Retinal pigment epithelial cell (primary cell): ENCODE measurements at places on chromosomes 12 and 14.

- DNase-seq, result no peak
Measured at GRCh38 chr12:64569923-64570691, 40.2 kb upstream of the RASSF3 start.

- DNase-seq, result no peak
Measured at GRCh38 chr12:12622418-12622817, 10.7 kb downstream of the CREBL2 start.

DNA sequence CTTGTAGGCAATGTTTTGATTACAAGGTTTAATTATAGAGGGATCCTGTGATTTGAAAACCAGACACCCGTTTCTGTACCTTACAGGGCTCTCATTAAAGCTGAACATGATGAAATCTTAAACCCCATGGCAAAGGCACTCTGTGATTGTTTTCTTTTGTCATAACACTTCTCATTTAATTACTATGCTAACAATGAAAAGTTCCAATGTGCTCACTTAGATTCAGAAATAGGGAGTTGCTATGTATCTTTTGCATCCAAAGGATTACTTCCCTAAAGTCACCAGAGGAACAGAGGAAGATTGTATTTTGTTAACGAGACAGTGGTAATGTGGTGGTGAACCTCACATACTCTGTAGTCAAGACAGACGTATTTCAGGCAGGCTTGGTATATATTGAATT lies 81.5 kb upstream of the MYF6 start:
- no peak for DNase-seq

DNA sequence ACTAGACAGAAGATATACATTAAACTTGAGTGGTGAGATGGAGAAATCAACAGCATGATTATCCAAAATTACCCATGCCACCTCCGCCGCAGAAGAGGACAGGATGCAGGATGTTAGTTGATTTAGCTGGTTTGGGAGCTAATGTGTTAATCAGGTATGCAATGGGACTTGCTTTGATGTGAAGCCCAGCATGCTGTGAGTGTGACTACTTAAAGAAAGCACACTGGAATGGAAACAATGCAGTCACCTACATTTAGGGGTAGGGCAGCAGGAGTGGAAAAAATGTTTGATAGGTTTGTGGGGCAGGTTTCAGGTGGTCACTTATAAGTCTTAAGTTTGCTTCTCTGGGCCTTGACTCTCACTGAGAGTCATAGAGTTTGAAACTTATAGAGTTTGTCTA lies 170.0 kb upstream of the DAAM1 start:
- no peak for DNase-seq

DNA sequence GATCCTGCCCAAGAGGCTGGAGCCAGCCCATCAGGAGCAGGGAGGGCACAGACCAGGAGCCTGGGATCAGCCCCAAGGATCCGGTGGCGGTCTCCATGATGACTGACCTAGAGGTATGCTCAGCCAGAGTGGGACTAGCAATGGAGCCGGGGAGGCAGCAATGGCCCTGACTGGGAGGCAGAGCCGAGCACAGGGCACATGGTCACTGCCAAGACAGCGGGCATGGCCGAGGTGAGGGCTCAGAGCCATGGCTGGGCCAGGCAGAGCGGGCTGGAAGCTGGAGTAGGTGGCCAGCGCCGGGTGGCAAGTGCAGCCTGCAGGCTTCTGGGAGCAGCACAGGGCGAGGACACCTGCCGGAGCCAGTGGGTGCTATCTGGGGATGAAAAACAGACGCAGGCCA lies 259.3 kb downstream of the BCL11B start:
- no peak for DNase-seq

DNA sequence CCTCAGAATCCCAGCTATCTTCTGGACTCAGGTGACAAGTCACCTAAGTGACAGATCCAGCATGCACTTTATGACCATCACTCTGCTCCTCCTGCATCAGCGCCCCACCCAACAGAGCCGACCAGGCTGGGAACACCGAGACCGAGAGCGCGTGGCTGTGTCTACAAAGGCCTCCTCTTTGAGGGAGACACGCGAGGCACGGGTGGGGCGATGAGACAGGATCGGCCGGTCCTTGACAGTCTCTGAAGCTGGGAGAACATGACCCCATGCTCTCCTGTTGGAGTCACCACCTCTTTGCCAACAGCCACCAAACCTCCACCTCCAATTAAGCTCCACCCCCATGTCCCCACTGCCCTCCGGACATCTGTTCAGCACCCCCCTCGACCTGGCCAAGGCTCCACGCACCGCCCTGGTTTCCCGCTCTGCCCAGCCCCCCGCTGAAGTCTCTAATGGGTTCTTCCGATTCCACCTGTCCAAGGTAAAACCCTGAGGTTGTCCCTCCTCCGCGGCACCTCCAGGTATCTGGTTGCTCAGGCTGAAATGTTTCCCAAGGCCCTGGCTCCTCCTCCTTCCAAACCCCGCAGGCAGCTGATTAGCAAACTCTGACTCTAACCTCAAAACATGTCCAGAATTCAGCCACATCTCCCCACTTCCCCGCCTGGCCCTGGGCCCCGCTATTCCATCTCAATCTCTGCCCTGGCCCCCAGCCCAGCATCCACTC lies 31.5 kb downstream of the HSP90AA1 start:
- no peak for DNase-seq

GRCh38 chr12:129393357-129393937 lies 510.4 kb downstream of the TMEM132D start:
- no peak for DNase-seq

DNA sequence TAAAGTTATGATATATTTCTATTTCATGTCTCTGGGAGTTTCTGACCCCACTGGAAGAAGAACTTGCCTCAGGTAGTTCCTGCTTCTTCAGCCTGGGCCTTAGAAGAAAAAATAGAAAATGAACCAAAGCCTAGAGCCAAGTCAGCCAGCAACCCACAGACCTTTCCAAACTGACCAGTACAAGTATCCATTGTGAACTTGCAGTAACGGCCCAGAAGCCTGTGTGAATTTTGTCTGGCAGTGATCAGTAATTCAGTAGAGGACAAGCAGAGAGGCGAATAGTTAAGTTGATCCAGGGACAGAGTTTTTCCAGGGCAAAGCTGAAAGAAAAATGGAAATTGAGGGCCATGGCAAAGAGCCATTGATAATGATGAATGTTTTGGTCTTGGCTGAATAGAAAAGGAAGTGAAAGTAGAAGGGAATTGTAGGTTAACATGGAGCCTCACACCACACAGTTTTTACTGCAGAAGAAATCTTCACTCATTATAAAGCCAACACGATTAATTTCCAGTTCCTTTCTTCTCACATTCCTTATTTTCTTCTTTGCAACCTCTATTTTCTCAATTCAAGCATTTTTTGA lies 311.8 kb downstream of the BTG1 start:
- DNase-seq, result no peak

GRCh38 chr14:35295845-35296161 lies 3.6 kb downstream of the PSMA6 start:
- DNase-seq, result no peak

DNA sequence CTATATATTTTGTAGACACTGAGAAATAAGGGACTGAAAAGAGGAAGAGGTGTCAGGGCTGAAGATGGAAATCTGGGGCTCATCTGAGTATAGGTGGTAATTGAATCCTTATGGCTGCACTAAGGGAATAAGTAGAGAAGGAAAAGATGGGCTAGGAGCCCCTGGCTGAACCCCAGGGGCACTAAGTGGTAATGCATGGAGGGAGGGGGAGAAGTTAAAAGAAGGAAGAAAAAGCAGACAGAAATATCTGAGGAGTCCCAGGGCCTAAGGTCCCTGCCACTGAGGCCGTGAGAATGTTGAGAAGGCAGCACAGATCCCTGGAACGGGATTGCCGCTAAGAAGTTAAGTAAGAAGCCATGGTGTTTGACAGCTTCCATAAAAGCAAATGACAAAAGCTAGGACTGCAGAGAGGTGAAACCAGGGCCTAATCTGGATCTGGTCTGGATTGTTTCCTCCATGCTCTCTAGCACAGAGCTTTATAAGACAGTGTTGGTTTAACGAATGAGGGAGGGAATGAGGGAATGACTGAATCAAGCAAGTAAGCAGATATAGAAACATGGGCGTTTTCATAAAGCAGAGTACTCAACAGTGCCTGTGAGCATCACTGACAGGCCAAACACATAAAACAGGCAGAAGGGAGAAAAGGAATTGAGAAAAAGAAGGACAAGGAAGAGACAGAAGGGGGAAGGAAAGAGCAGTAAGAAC lies 92.9 kb downstream of the HMGA2 start:
- no peak for DNase-seq

DNA sequence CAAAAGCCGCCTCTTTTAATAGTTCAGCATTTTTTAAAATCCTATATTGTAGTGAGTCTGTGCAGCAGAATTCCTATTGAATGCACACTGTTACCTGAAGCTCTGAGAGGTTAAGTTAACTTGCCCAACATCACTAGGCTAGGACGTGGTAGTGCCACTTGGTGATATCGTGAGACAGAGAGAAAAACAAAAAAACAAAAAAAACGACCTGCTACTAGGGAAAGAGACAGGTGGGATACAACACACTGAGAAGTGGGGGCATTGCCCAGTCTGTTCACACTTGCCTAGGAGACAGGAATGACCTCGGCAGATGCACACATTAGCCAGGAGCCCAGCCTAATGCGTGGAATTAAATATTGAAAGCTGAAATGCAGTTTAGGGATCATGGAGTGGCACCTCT lies 129.7 kb upstream of the CCND2 start:
- DNase-seq, result no peak

GRCh38 chr12:106892075-106892474 lies 63.6 kb upstream of the TMEM263 start:
- DNase-seq, result no peak

DNA sequence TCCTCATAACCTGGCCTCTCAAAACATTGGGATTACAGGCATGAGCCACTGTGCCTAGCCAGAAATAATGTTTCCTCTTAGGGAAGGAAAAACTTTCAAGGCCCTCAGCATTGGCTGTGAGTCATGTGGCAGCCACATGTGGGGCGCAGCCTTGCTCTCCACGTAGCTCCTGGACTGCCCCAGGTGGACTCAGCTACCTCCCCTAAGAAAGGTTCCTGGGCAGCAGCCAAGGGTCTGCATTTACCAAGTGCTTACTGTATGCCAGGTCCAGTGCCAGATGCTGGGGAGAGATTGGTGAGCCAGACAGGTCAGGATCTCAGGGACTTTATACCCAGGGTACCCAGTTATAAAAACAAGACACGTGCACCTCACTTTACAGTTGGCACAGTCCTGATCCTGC lies 3.7 kb upstream of the TRPV4 start:
- DNase-seq, result no peak

DNA sequence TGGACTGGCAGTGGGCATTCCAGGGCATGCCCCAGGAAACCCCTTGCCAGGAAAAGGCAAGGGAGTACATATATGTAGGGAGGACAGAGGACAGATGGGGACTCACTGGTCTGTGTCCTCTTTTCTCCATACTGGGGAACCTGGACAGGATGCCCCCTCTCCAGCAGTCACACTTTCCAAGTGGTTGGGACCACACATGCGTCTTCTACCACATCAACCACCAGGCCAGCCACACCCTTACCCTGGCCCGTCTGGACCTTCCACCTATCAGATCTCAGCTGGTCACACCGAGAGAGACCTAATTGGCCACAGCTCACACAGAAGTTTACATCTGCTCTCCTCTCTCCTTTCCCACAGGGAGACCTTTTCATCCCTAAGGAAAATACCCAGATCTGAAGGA lies 8.3 kb downstream of the ANKRD33 start:
- DNase-seq, result no peak

DNA sequence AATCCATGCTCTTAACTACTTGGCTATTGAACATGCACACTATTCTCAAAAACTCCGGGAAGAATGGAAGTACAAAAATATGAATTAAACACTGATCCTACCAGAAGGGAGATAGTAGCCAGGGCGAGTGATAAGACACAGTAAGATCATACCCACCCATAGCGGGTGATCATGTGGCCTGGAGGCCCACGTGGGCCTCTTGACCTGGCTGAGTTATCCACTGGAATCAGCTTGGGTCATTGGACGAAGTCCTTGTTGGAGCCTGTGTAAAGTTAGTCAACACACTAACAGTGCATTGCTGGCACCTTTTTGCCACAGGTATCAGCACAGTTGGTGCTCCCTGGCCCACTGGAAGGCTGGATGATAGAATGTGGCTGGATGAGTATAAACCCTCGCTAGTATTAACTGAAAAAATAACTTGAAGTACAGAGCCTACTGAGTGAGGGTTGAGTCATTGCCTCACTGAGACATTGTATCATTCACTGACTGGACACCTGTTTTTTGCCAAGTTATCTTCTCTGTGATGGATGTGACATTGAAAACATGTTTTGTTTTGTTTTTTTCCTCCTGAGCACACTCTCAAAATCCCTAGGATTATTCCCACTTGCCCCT lies 149.2 kb upstream of the FUT8 start:
- no peak for DNase-seq
